ENCODE measurements at places on chromosomes 7 and 10.

DNA sequence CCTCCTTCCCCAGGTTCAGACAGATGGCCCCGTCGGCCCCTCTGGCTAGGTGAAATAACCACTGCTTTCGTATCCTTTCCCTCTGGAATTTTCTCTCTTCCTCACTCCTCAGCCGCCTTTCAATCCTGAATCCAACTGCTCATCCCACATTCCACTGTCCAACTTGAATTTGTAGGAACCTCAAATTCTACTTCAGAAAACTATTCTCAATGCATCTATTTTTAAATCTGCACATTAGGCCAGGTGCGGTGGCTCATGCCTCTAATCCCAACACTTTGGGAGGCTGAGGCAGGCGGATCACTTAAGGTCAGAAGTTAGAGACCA is 78.9 kb downstream of the ITIH5 start:
- DNase-seq = no peak

DNA sequence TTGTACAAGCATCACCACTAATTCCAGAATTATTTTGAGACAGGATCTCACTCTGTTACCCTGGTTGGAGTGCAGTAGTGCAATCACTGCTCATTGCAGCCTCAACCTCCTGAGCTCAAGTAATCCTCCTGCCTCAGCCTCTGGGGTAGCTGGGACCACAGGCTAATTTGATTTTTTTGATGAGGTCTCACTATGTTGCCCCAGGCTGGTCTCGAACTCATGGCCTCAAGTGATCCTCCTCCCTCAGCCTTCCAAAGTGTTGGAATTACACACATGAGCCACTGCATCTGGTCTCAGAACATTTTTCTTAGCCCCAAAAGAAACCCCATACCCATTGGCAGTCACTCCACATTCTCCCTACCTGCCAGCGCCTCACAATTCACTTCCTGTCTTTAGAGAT is 3.5 kb upstream of the WBP1L start:
- DNase-seq = no peak

- no peak for DNase-seq
These were observed 1.4 kb downstream of the CCNJ start for GRCh38 chr10:96044736-96045135.

- DNase-seq = no peak
These were observed 722.9 kb downstream of the GRM8 start for GRCh38 chr7:126529833-126530232.

DNA sequence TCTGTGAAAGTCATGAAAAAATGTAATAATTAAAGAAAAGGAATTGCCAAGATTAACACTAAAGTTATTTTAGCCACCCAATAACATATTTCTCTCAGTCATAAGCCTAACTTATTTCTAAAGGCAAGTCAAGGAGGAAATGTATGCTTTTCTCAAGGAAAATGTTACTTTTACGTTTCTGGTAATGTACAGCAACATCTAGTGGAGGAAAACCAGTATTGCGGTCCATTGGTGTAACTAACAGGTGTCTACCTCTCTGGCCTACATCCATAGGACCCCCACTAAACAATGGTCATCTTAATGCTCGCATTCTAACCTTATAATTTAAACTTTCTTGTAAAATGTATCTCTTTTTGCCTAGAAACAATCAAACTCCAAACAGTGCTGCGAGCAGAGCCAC is 437.5 kb downstream of the KIF20B start:
- no peak for DNase-seq

DNA sequence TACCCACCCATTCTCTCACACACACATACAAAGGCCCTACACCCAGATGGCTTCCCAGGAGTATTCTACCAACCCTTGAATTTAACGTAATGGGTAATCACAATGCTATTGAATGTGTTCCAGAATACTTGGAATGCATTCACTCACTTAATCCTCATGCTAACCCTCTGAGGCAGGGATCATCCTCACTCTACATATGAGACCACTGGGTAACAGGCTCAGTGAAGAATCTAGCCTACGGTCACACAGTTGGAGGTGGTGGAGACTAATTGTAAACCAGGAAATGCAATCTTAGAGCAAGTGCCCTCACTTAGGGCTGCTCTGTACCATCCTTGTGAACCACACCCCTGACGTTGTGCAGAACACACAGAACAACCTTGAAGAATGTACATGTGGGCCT is 87.5 kb downstream of the PPP1R3C start:
- DNase-seq = no peak

DNA sequence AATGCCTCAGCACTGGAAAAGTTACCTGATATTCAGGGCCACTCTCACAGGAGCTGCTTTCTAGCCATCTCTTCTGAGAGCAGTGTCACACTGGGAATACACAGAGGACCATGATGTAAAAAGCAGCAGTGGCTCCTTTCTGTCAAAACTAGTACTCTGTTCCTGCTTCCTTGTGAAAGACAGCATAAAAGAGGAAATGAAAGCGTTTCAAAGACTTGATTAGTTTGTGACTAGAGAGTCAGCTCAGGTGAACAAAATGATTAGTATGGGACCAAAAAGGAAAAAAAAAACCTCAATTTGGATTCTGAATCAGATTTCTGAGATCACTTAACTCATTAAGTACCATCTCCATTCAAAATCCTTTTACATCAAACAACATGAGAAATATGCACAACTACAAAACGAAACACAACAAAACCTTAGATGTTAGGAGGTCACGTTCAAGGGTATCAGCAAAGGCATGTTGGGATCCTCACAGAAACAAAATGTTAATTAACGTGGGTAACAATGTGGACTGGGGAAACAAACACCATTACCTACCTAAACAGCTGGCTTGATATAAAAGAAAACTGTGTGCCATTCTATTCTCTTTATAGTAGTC is 103.7 kb downstream of the MACC1 start:
- DNase-seq = no peak

GRCh38 chr7:84912993-84913635 is 273.7 kb downstream of the SEMA3D start:
- DNase-seq = no peak

GRCh38 chr10:90087197-90088023 is 386.0 kb downstream of the KIF20B start:
- no peak for DNase-seq

- no peak for DNase-seq
These were observed 201.4 kb downstream of the PTEN start for GRCh38 chr10:88064608-88065382.

DNA sequence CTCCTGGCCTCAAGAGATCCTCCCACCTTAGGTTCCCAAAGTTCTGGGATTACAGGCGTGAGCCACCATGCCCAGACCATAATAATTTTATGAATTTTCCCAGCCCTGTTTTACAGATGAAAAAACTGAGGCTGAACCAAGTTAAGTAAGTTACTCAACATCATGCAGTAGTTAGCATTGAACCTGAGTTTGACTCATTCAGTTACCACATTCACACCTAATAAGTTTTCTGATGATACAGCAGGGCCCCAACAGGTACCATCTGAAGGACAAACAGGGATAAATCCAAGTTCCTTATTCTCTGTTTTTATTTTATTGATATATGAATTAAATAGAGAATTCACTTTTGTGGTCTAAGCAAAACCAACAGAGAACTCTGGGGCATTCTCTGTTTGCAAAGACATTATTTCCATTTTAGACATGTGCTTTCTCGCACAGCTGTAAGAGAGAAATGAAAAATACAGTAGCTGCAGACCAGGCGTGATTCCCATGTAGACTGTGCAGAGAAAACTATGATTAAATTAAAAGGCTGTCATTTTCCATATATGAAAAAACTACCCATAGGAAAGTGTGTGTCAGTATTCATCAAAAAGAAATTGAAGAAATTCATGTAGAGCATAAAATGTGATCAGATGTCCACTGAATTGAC is 26.6 kb downstream of the APBB1IP start:
- DNase-seq = no peak

DNA sequence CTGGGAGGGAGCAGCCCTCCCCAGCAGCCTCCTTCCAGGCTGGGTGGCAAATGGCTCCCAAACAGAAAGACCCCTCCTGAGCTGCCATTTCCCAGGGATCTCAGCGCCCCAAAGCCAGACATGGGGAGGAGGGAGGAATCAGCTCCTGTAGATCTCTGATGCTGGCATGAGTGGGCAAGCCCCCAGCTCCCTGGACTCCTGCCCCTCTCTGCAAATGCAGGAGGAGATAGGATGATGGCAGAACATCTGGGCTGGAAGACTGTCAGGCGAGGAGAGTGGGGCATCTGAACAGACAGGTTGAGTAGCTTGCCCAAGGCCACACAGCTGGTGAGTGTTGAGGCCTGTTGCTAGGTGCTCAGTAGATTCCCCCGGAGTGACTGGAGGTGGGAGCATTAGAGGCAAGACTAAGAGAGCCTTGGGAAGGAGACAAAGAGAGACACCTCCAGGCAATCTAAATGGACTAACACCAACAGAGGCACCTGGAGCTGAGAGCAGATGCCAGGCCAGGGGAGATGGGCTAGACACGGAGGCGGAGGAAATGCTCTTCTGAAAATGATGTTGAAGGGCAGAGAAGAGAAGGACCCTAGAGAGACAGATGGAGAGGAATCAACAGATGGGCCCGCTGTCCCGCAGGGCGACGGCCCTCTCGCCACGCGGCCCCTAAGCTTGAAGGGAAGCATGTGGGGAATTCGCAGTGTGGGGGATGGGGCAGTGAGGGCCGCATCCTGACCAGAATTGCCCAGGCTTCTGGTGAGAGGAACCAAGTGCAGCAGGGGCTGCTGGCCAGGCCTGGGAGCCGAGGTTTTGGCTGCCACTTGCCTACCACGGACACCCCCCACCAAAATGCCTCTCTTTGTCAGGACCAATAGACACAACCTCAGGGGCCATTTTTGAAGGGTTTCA is 84.8 kb upstream of the LRRC4 start:
- no peak for DNase-seq

- no peak for DNase-seq
These were observed 117.2 kb downstream of the CNOT4 start for GRCh38 chr7:135392701-135393100.

GRCh38 chr7:112084520-112084971 is 121.7 kb downstream of the DOCK4 start:
- no peak for DNase-seq

DNA sequence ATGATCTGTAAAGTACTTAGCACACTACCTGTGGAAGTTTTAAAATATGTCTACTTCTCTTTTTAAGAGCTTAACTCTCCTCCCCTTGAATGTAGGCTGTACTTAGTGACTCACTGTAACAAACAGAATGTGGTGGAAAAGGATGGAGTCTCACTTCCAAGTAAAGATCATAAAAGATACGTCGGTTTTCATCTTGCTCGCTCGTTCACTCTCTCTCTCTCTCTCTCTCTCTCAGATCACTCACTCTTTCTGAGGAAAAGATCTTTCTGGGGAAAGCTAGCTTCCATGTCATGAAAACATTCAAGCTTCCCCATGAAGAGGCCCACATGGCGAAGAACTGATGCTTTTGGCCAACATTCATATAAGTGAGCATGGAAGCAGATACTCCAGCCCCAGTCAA is 5.5 kb downstream of the CHUK start:
- no peak for DNase-seq

- no peak for DNase-seq
These were observed 46.7 kb downstream of the SHOC2 start for GRCh38 chr10:110966146-110966545.

GRCh38 chr10:43417950-43418768 is 9.2 kb upstream of the HNRNPF start:
- DNase-seq = no peak

DNA sequence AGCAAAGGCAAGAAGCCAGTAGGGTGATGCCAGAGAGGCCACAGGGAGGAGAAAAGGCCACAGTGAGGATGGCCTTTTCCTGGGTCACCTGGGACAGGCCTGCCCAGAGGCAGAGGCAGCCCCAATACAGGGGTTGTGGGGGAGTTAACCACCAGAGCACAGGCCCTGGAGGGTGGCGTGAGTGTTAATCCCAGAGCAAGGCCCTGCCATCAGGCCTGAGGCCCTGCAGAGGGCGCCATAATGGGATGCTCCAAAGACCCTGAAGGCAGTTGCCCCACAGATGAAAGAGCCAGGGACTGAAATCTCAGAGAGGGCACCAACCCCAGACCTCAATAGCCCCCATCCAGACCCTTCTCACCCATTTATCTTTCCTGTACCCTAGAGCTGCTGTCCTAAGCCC is 23.9 kb downstream of the SLC13A4 start:
- DNase-seq = no peak

- no peak for DNase-seq
These were observed 126.0 kb downstream of the SKIDA1 start for GRCh38 chr10:21399392-21400035.

All from stimulated activated CD8-positive, alpha-beta memory T cell treated with anti-CD3 and anti-CD28 coated beads, Interleukin-2, amount 100 ng/mL, for 1 hour (primary cell).